Activated T-cell treated with anti-CD3 and anti-CD28 coated beads for 1 hour (primary cell): ENCODE measurements at places on chromosomes 7 and 10.

GRCh38 chr7:120583899-120584586 lies 273.9 kb downstream of the TSPAN12 start:
- no peak for DNase-seq

DNA sequence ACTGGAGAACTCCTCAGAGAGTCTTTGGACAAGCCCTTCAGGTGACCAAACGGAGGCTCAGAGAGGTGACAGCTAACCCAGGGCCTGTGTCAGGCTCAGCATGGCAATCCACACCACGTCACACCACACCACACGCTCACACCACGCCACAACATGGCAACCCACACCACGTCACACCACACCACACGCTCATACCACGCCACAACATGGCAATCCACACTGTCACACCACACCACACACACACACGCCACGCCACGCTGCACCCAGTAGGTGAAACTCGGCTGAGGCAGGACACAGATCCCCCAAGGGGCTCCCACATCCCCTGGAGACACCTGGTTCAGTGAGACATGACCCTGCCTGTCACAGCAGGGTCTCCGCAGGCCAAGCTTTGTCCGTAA lies 107.3 kb downstream of the PDGFA start:
- DNase-seq: no peak

DNA sequence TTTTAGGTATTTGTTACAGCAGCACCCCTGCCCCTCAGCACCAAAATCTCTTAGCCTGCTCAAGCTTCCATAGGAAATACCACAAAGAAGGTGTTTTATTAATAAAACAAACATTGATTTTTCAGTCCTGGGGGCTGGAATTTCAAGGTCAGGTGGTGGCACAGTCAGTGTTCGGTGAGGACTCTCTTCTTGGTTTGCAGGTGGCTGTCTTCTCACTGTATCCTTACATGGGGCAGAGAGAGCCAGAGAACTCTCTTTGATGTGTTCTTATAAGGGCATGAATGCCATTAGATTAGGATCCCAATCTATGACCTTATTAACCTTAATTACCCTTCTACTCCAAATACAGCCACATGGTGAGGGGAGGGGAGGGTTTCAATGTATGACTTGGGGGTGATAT lies 112.3 kb upstream of the PFKP start:
- DNase-seq: no peak

DNA sequence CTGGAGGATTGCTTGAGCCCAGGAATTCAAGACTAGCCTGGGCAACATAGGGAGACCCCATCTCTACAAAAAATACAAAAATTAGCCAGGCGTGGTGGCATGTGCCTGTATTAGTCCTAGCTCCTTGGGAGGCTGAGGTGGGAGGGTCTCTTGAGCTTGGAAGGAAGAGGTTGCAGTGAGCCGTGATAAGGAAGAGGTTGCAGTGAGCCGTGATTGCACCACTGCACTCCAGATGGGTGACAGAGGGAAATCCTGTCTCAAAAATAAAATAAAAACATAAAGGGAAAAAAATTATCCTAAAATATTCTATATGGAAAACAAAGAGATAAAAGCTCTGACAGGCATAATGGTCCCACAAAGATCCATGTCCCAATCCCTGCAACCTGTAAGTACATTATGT lies 87.9 kb upstream of the KAT6B start:
- no peak for DNase-seq

DNA sequence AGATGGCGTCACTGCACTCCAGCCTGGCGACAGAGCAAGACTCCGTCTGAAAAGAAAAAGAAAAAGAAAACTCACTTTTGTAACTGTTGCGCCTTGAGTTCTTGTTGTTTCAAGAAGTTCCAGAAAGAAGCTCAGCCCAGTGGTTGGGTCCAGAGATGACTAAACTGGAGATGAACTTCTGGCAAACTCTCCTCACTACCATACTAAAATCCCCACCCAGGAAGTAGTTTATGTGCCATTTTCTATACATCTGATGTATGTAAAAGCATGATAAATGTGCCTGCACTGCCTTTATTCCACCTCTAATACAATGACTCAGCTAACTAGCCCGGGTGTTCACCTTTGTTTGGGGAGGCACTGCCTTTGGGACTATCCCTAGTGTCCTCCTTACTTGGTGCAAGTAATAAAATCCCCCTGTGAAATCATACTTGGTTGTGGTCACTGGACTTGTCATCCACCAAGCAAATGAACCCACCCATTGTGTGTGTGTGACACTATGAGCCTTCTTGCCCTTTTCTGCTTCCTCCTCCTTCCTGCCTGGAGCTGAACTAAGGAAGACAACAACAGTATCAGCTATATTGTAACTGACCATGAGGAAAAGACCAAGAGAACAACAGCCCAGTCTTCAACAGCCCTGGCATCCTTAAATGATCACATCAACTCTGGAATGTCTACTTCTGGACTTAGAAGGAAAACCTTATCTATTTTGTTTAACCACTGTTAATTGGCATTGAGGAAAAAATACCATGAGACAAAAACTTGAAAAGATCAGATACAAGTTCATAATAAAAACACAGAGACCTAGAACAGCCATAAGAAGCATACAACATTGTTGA lies 33.6 kb downstream of the JMJD1C start:
- DNase-seq: no peak

DNA sequence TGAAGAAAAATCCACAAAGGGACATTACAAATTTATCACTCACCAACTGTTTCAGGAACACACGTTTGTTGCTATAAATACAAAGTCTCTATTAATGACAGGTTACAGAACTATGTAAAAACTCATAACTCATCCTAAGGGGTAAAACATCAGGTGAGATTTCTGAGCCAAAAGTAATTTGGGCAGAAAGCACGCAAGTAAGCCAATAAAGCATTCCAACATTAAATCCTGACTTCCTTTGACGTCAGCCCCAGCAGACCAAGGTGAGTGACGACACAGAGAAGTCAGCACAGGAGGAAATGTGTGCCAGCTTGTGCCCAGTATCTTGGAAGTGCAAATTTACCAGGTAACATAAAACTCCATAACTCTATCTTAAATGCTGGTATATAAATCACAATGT lies 45.7 kb downstream of the IMMP2L start:
- DNase-seq: no peak

GRCh38 chr10:119518176-119518575 lies 24.3 kb downstream of the RGS10 start:
- no peak for DNase-seq

DNA sequence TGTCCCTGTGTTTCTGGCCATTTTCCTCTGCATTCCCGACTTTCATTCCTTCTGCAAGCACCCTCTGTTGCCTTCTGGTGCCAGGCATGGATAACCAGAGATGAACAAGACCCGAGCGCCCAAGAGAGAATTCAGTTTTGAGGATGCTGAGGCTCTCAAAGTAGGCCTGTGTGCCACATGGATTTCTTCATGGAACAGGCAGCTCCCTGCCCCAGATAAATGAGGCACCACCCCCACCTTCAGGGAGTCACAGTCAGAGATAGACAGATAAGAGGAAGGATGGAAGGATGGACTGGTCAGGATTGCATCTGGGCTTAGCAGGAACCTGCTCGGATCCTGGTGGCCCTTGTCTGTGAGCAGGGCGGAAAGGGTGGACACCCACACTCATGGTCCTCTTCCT lies 49.4 kb downstream of the ADCYAP1R1 start:
- no peak for DNase-seq

DNA sequence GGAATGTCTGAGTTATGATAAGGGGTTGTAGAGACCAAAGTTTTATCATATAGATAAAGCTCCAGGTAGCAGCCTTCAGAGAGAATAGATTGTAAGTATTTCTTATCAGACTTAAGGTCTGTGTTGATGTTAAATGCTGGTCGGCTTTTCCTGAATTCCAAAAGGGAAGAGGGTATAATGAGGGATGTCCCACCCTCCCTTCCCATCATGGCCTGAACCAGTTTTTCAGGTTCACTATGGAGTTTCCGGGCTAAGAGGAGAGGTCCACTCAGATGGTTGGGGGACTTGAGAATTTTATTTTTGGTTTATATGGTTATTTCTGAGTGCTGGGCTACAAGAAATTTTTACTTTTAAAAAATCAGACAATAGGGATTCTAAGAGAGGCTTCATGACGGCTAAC lies 45.2 kb downstream of the HERPUD2 start:
- no peak for DNase-seq

GRCh38 chr10:132835848-132836233 lies 49.9 kb upstream of the NKX6-2 start:
- no peak for DNase-seq

DNA sequence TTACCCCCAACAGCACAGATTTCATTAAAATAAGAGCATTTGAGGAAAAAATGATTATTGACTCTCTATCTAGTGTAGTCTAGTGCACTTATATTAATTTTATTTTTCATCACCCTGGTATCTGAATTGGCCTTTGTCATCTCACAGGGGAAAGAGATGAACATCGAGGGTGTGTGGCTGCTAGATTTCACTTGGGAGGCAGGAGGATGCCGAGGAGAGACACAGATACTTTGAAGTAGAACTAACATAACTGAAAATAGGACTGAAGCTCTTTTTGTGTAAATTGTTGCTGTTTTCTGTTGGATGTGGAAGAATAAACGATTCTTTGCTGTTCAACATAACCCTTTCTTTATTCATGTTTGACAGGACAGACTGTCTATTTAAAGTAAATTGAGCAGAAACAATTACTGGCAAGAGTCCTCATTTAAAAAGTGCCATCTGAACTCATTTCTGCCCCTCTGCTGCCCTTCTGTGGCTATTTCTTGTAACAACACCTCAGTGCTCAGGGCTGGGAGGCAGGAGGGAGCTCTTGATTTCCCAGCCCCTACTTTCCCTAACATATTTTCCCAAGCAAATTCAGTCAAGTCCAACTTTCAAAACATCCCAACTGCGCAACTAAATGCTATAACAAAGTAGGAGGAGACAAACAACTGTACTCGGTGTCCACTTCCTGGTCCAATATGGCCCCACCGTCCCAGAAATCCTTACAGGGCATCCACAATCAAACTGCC lies 15.6 kb downstream of the LYZL1 start:
- DNase-seq: no peak

DNA sequence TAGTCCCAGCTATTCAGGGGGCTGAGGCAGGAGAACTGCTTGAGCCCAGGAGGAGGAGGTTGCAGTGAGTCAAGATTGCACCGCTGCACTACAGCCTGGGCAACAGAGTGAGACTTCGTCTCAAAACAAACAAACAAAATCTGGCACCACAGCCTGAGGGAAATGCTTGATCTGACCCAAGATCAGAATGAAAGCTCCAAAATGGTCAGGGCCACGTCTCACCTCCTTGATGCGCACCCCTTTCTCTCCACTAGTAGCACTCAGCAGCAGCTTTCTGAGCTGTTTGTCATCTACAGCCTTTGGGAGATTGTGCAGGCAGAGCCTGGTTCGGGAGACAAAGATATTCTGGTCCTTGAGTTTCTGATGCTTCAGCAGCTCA lies 22.7 kb downstream of the RBM28 start:
- no peak for DNase-seq

- DNase-seq: no peak
Observed at GRCh38 chr10:97874332-97874731, 24.7 kb downstream of the GOLGA7B start.

DNA sequence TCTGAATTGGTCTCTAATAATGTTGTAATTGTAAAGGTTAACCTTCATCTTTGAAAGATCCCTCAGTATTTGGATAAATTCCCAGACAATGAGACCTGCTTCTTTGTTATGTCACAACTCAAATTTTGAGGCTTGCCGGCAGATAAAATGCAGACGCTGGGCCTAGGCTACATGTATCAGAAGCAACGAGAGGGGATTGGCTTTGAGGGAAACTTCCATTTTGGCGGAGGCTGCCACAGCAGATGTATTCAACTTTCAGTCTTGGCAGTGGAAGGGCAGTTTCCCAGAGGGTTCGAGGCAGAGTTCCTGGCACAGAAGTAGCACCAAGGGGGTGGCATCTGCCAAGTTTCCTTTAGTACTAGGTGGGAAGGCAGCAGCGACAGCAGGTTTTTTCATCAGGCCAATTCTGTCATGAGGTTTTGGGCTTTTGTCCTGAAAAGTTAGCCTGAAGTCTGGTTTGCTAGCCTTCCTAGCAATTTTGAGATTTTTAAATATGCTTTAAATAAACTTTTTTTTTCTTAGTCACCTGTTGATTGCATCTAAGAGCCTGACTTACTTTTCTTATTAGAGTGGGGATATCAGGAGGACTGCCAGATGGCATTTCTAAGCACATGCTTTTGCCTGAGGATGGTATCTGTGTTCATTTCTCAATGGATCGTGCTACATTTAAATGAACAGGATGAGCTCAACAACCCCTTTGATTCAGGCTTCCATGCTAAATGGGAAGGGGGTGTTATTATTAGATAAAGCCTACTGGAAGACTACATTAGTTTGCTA lies 89.5 kb upstream of the FAM3C start:
- DNase-seq: no peak

DNA sequence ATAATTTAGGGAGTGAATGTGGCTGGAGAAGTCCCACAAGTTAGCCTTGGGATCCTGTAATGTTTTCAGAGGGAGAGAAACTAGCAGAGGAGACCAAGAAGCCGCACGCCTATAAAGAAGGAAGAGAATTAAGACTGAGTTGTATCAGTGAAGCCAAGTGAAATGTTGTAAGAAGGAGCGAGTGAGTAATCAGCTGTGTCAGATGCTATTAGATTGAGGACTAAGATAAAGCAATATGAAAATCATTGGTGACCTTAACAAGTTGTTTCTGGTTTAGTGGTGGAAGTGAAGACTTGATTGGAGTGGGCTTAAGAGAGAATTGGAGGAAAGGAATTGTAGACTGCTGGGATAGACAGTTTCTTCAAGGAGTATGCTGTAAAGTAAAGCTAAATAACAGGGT lies 8.8 kb downstream of the CCSER2 start:
- DNase-seq: no peak

DNA sequence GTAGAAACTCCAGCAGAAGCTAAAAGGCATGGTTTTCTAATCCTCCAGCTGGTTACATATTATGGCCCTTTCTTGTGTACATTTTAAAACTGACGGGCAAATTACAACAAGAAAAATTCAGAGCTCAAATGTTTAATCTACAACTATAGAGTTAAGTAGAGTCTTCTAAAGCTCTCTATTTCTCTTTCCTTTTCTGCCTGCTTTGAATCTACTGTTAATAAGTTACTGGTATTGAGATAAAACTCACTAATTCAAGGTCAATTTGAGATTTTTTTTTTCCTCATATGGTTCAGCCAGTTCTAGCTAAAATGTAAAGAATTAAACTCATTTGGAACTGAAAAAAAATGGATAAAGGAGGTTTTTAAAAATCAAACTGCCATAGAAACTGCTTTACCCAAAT lies 1.6 kb upstream of the PRSS37 start:
- DNase-seq: no peak

GRCh38 chr10:11430421-11431215 lies 180.8 kb downstream of the USP6NL start:
- DNase-seq: no peak

- DNase-seq: no peak
Observed at GRCh38 chr10:110817614-110818013, 54.1 kb upstream of the PDCD4 start.

GRCh38 chr10:112884179-112884504 lies 65.9 kb upstream of the TCF7L2 start:
- DNase-seq: no peak
